ENCODE measurements at places on chromosomes 1 and 21. TPM values are rescaled to one million over a fixed set of nuclear protein-coding genes. Genes with fewer than 3 reads are reported as not detected.

DNA sequence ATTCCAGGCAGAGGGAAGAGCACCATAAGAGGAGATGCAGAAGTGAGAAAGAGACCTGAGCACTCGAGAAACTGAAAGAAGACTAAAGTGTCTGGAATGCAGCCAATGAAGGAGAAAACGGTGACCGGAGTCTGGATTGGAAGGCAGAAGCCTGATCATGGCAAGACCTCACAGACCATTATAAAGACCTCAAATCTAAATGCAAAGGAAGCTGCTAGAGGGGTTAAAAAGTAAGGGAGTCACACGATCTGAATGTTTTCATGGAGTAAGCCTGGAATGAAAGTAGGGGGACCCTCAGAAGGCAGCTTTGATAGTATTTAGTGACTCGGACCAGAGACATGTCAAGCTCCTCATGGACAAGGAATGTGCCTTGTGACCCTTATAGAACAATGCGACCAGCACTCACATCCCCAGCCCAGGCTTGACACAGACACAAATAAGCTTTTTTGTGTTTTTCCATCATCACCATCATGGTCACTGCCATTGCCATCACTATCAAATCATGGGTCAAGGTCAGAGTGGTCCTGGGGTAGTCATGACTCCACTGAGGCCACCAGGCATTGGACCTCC, 183.6 kb downstream of the SEC16B start:
- DNase-seq, result no peak

- no peak for DNase-seq
Observed at GRCh38 chr1:225755671-225756319, 21.8 kb upstream of the SRP9 start.

DNA sequence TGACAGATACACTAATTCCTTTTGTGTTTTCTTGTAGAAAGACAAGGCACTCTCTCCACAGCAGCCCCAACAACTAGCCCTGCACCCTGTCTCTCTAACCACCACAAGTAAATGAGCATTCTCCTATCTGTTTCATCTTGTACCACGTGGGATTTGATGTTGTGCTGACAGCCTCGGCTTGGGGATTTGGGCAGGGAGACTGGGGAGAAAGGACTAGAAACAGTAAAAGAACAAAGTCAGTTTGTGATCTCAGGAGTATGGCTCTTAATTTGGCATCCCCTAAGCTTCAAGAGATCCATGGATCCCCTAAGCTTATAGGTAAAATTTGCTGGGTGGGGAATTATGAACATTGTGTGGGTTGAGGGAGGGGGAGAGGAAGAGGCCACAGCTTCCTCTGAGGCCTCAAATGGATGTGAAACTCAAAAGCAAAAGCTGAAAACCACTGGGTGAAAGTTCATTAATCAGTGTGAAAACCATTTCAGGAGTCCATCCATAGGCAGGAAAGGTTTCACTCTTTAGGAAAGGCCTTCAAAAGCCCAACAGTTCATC, 3.1 kb downstream of the C1orf162 start:
- no peak for DNase-seq

The MFAP2 gene
- total RNA-seq, result 51.1 TPM

The LENEP gene
- not detected for total RNA-seq

- DNase-seq, result no peak
Observed at GRCh38 chr1:87706779-87707228, 378.1 kb downstream of the LMO4 start.

- no peak for DNase-seq
Observed at GRCh38 chr1:18681423-18681835, 50.8 kb downstream of the PAX7 start.

DNA sequence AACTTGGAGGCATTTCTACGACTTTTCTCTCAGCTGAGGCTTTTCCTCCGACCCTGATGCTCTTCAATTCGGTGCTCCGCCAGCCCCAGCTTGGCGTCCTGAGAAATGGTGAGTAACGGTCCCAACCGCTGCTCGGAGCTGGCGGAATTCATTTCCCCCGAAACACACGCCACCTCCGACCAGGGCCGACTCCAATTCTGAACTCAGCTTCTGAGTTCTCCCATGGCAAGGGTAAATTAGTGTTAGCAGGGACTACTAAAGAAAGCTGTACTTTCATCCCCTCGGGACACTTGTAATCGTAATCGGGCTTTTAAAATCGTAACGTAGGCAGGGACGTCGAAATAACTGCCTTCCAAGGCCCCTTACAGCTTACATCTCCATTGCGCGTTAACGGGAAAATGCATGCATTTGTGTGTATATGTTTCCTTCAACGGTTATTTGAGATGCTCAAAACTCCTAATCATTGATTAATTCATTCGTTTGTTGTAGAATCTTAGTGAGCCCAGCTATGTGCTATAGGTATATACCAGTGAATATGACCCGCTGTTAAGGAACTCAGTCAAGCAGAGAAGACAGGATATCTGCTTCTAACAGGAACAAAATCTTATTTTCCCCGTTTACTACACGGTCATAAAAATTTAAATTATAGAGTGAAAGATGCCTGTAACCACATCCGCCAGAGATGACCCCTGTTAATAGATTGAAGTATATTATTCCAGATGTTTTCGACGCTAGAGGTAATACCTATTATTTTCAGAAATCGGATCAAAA, 472 bp downstream of the DTL start:
- no peak for DNase-seq

- no peak for DNase-seq
Observed at GRCh38 chr1:67939942-67940341, 106.7 kb upstream of the GNG12 start.

- no peak for DNase-seq
Observed at GRCh38 chr1:151145304-151146071, 943 bp downstream of the SEMA6C start.

DNA sequence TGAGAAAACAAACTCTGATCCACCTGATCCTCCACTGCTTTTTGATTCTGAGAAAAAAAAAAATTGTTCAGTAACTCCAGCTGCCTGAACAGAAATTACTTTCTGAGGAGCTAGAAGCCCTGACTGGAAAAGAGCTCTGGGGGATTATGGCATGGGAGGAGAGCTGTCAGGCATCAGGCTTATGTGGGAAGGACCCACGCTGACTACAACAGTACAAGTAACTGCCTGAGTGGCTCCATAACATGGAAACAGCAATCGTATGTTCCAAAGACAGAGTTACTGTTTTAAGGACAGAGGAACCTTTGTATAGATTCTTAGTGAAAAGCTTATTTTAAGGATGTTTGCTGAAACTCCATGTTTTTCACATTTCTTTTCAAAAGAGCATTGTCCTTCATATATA, 1.2 kb upstream of the ANGPTL7 start:
- no peak for DNase-seq

DNA sequence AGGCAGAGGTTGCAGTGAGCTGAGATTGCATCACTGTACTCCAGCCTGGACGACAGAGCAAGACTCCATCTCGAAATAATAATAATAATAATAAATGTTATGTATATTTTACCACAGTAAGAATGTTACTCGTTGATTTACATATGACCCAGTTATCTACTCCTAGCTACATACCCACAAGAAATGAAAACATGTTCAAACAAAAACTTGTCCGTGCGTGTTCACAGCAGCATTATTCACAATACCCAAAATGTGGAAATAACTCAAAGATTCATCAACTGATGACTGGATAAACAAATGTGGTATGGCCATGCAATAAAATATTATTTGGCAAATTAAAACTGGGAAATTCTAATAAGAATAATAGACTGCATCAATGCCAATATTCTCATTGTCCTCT, 31.7 kb upstream of the ENSA start:
- no peak for DNase-seq

DNA sequence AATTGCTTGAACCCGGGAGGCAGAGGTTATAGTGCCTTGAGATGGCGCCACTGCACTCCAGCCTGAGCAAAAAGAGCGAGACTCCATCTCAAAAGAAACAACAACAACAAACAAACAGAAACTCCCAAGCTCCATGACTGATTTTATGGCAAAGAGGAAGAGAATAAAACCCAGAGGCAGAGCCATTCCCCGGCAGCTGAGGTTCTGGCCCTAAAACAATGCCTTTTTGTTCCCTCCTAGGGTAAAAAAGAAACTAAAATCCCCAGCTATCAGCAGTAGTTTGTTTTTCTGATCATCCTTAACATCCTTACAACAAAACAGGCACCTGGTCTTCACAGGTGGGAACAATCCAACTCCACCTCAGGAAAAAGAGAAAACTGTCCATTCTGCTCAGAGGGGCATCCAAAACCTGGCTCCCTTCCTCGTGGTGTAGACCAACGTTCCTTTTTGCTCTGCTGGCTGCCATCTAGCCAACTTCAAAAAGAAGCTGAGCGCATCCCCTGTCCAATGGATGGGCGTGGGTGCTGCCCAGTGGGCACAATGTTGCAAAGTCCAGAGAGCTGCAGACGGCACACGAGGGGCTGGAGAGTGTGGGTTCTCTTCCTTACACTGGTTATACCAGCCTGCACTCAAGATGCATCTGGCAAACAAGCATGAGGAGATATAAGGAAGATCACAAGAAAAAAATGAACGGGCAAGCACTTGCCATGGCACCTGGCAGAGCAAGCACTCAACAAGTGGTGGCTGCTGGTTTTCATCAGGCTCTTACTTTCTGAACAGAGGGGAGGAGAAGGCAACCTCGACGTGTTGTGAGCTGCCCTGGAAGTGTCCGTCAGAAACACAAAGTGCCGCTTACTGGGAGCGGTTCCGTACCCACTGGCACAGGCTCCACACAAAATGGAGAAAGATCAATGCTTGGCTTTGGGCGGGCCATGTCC, 54.7 kb downstream of the SLC66A1 start:
- DNase-seq, result no peak

The ZBTB7B gene
- total RNA-seq, result 77.6 TPM

- DNase-seq, result no peak
Observed at GRCh38 chr1:197178998-197179397, 32.5 kb upstream of the ASPM start.

GRCh38 chr1:68173936-68174737, 58.2 kb downstream of the WLS start:
- no peak for DNase-seq

The S100A5 gene
- total RNA-seq, result not detected

The SH3D21 gene
- 17.2 TPM for total RNA-seq

The LIN28A gene
- not detected for total RNA-seq

GRCh38 chr21:41813226-41813625, 46.4 kb upstream of the RIPK4 start:
- no peak for DNase-seq

- no peak for DNase-seq
Observed at GRCh38 chr1:97911266-97912215, 9.3 kb downstream of the DPYD start.

DNA sequence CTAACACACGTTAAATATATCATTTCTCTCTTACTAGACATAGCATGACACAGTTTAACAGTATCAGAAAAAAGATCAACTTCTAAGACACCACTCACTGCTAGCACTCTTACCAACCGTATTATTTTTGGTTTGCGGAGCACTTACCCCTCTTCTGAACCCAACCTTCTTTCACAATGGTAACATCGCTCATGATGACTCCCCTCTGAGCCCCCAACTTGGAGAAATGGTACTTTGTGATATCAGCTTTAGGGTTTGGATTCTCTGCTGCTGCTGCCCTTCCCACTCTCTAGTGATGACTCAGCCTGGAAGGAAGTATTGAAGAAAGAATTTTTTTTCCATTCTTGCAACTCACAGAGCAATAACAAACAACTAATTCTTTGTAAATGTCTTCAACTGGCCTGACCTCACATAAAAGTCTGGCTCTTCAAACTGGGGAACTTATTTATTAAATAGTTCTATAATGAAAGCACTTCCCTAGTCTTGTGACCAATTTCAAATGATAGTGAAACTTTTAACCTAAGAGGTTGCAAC, 7.0 kb downstream of the AKT3 start:
- no peak for DNase-seq

The PGLYRP4 gene
- total RNA-seq, result 3.9 TPM

GRCh38 chr1:210321552-210321951, 7.2 kb upstream of the HHAT start:
- DNase-seq, result no peak

Measured in vagina (tissue), 2 donors.